Fibroblast of skin of abdomen (primary cell): ENCODE measurements at places on chromosomes 7 and 10.

DNA sequence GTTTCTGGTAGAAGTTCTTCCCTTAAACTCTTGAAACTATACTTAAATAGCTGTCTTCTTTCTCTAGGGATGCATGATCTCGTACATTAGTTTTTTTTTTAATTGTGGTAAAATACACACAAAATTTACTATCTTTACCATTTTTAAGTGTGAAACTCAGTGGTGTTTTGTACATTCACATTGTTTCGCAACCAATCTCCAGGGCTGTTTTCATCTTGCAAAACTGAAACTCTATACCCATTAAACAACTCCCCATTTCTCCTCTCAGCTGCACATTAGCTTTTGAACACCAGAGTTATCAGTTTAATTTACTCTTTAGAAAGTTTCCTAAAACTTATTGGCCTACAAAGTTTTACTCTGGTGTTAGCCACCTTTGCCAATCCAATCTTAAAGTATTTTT, 45.5 kb upstream of the PRKAR2B start:
- DNase-seq = no peak

GRCh38 chr10:70958396-70958795, 70.0 kb upstream of the PCBD1 start:
- DNase-seq = no peak

GRCh38 chr7:128893251-128894100, 17.0 kb downstream of the KCP start:
- DNase-seq = no peak

GRCh38 chr10:122308417-122309141, 37.5 kb downstream of the BTBD16 start:
- DNase-seq = no peak
